Glomerular endothelial cell (primary cell): ENCODE measurements at places on chromosomes 6 and 20.

DNA sequence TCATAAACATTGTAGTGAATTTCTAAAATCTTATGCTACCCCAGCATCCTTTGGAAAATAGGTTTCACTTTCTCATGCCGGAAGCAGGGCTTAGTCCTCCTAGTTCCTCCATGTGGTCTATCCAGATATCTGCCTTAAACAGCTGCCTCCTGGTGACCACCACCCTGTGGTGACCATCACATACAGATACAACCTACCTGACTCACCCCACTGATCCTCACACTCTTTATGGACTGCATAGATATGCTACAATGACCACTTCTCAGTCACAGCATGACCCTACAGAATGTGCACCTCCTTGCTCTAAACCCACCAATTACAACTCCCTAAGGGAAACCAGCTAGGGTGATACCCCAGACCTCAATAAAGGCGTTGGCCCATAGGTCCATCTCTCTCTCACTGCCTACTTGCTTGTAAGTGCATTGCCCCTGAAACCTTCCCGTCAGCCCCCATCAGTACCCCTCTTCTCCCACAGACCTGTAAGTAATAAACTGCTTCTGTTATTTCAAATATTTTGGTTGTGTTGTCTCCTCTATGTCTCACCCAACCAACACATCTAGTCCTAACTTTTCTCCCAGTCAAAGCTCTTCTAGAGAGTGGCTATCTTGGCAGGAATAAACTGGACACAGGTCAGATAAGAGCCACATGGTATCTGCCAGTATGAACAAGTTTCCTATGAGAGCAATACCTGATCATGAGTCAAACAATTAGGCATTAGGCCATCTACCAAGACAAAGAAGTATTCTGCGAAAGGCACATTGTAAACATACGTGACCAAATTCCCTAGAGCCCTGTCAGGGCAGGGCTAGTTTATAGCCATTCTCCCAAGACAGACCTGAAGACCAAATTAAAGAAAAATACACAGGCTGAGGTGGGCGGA is 39.4 kb upstream of the PLEKHG1 start:
- DNase-seq: no peak

DNA sequence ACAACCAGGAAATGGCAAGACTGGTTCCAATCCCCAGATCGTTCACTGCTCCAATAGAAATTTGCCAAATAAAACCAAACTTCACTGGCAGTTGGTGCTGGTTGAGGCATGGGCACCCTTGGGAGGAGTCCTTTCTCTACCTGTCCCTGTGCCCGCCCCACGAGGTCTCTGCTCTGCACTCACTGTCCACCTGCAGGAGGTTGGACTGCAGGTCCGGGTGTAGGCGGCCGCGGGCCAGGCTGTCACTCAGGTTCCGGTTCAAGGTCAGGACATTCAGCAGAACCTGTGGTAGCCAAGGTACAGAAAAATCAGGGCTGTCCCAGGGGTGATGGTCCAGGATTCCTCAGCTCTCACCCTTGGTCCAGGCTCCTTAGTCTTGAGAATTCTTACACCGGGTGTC is 22.9 kb downstream of the GGT7 start:
- no peak for DNase-seq

GRCh38 chr6:68158256-68158655 is 476.8 kb upstream of the ADGRB3 start:
- DNase-seq: no peak

DNA sequence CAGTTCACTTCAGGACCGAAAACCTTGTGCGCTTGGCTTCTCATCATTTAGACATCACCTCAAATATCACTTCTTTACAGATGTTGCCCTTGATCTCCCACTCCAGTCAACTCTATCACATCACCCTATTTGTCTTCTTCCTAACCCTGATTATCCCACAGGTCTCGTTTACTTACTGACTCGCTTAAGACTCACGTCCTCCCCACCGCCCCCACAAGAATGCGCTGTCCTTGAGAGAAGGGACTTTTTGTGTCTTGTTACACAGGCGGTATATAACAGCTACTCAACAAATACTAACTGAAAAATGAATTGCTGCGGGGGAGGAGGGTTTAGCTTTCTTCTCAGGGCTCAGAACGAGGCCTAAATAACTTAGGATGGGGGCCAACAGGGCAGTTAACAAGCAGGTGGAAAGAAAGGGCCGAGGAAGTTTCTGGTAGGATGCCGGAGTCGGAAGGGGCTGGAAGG is 527 bp downstream of the TOMM34 start:
- DNase-seq: no peak

- DNase-seq: no peak
Observed at GRCh38 chr6:21909321-21909720, 315.8 kb downstream of the SOX4 start.

DNA sequence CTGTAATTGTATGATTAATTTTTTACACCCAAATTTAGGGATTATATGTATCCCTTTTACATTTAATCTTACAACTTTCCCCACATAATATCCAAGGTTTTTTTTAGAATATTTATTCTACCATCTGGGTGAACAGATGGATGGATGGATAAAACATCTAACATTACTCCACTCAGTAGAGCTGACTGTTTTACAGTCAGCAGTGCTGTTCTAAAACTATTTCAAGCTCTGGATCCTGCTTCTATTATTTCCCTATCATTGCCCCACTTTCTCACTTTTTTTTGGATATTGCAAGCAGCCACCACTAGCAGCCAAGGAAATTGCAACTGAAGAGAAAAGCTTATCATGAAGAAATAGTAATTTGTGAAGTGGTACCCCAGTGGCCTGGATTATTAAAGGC is 173.7 kb downstream of the ARHGAP18 start:
- no peak for DNase-seq
